Neural progenitor cell (in vitro differentiated cells): ENCODE measurements at places on chromosomes 6 and 20. TPM values are rescaled to one million over a fixed set of nuclear protein-coding genes. Genes with fewer than 3 reads are reported as not detected.

Gene GFOD1
- total RNA-seq, result 1.8 and 2.1 TPM in 2 replicates

Gene ENPP5
- total RNA-seq, result 9.1 and 23.7 TPM in 2 replicates

Gene ADGB
- not detected in 2 replicates for total RNA-seq

Gene PHF20
- total RNA-seq, result 45.1 and 54.7 TPM in 2 replicates

Gene PRPH2
- total RNA-seq, result 0.06 TPM in 1 of 2 replicates, not detected in the other

DNA sequence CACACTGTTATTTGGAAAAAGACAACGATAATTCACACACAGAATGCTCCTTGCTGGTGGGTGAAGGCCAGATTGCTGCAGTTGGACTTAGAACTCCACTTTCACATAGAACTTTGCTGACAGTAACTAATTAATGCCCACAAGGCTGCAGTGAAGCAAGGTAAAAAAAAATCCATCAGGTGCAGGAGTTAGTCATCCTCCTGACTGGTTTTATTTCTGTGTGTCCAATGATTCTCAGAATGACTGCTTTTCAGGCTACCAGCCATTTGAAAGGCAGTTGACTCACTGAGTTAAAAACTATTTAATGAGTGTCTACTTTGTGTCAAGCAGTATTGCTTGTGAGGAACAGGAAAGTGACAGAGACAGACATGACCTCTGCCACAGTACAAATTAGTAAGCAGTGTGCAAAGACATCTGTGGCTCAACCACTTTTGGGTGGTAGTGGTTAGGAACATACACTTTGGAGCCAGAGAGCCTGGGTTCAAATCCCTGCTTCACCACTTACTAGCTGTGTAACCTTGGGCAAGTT lies 41.9 kb downstream of the ELOVL5 start:
- no peak for DNase-seq

Gene ELMO2
- total RNA-seq, result 53.3 and 64.5 TPM in 2 replicates

Gene HLA-DPA1
- total RNA-seq, result 1.5 and 2.8 TPM in 2 replicates

- DNase-seq, result no peak
Measured at GRCh38 chr6:3438190-3439167, 18.4 kb downstream of the SLC22A23 start.

Gene PDYN
- total RNA-seq, result 0.12 and 0.30 TPM in 2 replicates

DNA sequence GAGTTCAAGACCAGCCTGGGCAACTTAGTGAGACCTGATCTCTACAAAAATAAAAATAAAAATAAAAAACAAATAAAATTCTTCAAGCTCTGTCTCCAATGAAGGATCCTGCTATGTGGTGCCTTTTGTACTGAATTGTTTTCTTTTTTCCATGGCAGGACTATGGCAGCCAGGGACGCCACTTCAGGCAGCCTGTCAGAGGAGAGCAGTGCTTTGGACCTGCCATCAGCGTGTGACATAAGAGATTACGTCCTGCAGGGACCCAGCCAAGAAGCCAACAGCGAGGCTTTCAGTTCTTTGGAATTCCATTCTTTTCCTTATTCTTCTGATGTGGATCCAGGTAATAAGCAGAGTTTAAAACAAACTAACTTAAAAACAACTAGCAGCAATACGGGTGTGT lies 22.5 kb downstream of the SHLD1 start:
- DNase-seq, result peak; percentile 39

Gene EDN3
- 0.28 TPM in 1 of 2 replicates, not detected in the other for total RNA-seq

GRCh38 chr20:36454698-36455427 lies 86.5 kb upstream of the MYL9 start:
- DNase-seq, result peak; percentile 72

DNA sequence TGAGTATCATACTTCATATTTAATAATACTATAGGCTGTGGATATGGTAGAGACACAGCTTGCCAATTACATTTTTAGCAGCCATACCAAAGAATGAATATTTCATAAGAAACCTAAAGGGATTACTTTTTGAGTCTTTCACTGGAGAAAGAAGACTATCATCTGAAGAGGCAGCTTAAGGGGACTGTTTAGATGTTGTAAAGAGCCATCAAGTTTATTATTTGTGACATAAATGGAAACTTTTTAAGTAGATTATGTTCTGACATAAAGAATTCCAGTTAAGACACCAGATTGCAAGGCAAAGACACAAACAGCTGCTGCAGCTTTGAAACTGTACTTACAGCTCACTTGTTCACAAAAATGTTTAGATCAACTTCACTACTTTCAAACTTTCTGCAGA lies 429.4 kb downstream of the TFAP2A start:
- no peak for DNase-seq

DNA sequence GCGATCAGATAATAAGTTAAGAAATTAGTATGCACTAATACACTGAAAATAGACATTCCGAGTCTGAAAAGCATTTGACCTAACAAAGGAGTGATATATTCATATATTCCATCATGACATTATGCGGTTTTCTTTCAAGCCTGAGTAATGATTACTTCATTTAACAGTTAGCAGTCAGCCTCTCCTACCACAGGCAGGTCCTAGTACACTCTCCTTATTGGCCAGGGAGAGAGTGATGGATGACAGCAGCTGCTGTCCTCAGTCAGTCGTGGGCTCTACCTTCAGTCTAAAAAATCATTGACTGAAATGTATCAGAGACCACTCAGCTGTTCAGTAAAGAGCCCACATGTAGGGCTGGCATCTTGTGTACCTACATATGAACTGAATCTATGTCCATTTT lies 33.2 kb upstream of the VGLL2 start:
- no peak for DNase-seq

Gene TRIM10
- total RNA-seq, result not detected in 2 replicates

GRCh38 chr6:169171951-169172350 lies 81.7 kb downstream of the THBS2 start:
- no peak for DNase-seq

DNA sequence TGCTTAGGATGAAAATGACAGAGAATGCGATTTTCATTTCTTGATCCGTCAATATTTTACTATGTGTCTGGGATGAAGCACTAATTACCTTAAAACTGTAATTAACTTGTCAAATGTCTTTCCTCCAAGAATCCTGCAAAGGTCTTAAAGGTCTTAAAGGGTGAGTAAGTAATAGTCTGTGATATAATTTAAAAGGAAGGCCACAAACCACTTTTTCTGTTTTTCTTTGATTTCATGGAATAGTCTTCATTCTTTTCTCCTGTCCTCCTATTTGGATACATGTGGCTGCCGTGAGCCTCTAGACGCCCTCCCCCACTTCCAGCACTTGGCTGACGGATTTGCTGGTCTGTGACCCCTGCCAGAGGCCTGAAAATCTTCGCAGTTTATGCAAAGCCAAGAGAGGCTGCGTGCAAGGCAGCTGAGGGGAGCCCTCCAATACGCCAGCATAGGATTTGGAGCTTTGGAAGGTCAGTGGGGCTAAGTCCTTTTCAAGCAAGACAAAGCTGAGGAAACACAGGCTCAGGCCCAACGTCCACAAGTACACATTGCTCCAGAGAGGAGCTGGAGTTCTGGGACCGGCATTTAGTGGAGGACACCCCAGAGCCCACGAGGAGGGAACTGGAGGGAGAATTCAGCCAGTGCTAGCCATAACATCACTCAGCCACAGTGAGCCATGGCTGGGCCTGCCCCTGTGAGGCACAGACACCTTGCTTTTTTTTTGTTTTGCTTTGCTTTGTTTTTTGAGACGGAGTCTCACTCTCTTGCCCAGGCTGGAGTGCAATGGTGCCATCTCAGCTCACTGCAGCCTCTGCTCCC lies 382.6 kb downstream of the SMOC2 start:
- peak; percentile 71 for DNase-seq

DNA sequence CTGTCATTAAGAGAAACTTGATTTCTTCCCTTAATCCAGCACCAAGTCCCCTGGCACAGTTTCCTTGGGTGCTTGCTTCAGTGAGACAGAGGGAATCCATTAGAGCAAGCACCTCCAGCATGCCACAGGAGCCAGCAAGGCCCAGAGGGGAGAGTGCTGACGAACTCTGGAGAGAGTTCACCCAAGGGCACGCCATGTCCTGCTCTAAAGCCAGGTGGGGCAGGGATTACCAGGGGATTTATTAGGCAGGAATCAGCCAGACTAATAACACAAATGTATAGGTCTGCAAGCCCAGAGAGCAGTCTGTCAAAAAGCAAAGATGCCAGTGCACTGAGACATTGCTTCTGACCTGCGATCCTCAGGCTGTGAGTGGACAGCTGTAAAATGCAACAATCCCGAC lies 155.4 kb upstream of the SYNDIG1 start:
- no peak for DNase-seq

Gene ANKRD66
- total RNA-seq, result not detected in 2 replicates

Gene RNF146
- 63.3 and 115 TPM in 2 replicates for total RNA-seq

Gene CYP21A2
- 0.09 TPM in 1 of 2 replicates, not detected in the other for total RNA-seq

GRCh38 chr6:72406517-72406916 lies 215.3 kb upstream of the KCNQ5 start:
- no peak for DNase-seq
